ENCODE measurements at places on chromosomes 16 and 17.

- no peak for DNase-seq
These were observed 10.9 kb downstream of the NHERF1 start for GRCh38 chr17:74759243-74759801.

DNA sequence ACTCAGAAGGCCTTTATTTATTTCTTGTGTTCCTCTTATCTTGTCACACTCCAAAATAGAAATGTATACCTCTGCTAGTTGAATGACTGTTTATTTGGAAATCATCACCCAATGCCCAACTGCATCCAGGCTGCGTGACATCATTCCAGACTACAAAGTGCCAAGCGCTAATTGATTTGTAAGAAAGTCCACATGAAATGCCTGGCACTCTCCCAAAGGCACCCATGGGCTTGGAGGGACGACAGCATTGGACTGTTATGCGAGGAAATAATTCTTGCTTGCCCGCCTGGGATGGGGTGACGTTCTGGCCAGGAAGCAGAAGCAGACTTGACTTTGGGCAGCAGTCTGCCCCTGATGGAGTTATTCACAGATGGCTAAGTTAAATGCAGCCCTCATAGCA is 165.9 kb downstream of the CDH13 start:
- no peak for DNase-seq

DNA sequence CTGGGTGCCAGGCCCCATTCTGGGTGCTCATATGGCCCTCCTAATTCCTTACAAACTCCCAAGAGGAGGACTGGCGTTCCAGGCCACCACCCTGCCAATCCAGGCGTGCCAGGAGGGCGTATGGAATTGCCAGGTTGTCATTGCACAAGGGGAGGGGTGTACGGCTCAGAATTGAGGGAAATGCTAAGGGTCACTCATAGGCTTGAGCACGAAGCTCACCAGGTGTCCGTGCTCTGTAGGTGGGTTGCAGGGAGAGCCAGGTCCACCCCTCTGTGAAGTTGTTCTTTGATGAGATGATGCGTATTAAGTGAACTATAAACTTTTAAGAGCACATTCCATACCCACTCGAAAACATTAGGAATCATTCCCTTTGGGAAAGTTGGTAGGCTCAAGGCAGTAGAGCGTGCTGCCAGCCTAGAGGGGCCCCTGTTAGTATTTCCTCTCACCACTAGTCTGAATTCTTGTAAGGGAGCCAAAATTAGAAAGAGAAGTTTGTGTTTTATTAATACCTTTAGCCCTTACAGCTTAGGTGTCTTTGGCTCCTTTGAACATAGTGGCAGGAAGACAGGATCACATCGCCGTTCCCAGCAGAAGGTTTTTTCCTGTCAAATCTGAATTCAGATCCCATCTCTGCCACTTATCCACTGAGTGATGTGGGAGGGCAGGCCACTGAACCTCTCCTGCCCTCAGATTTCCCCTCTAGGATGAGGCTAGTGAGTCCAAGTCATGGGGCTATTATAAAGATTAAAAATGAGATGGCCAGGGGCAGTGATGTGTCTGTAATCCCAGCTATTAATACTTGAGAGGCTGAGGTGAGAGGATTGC is 38.7 kb upstream of the NFAT5 start:
- DNase-seq = no peak

GRCh38 chr17:47929218-47930000 is 12.0 kb upstream of the PNPO start:
- no peak for DNase-seq

DNA sequence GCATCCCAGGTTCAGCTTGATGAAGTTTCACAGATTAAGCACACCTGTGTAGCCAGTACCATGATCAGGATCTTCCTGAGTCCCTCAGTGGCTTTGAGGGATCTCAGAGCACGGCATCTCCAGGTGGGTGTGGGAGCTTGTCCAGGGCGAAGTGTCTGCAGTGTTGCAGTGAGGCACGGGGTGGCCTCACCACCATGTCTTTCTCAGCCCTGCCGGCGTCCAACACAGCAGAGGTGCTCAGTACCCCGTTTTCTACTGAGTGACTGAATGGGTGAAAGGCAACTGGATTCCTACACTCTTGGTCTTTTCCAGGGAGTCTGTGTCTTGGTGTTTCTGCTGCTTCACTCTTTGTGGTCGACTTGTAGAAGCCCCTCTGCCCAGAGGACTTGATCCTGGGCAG is 63.7 kb downstream of the MPRIP start:
- DNase-seq = no peak

DNA sequence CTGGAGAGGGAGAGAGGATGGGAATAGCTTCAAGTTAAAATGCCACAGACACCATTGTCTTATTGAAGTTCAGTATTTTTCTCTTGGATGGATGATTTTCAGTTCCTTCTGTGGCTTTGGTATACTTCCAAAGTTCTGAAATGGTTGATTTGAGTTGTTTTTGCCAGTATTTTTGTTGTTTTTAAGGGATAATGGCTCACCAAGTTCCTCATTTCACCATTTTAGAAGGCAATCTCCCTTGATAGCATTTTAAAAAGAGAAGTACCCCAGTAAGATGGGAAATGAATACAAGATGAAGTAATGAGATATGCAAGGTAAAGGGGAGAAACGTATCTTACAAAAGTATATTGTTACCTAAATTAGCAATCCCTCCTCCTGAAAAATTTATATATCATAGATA is 18.5 kb upstream of the SPDYE4 start:
- DNase-seq = no peak

- DNase-seq = no peak
These were observed 10.0 kb upstream of the MPRIP start for GRCh38 chr17:17032131-17032692.

DNA sequence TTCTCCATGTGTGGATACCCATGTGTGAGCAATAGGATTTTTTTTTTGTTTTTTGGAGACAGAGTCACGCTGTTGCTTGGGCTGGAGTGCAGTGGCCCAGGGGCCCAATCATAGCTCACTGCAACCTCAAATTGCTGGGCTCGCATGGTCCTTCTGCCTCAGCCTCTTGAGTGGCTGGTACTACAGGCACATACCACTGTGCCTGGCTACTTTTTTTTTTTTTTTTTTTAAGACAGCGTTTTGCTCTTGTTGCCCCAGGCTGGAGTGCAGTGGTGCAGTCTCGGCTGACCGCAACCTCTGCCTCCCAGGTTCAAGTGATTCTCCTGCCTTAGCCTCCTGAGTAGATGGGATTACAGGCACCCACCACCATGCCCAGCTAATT is 16.7 kb downstream of the MGRN1 start:
- no peak for DNase-seq

- no peak for DNase-seq
These were observed 8.6 kb upstream of the SKAP1 start for GRCh38 chr17:48438516-48439061.

GRCh38 chr17:47806026-47806912 is 15.3 kb downstream of the OSBPL7 start:
- no peak for DNase-seq

GRCh38 chr17:69428252-69428980 is 13.9 kb downstream of the MAP2K6 start:
- DNase-seq = no peak

DNA sequence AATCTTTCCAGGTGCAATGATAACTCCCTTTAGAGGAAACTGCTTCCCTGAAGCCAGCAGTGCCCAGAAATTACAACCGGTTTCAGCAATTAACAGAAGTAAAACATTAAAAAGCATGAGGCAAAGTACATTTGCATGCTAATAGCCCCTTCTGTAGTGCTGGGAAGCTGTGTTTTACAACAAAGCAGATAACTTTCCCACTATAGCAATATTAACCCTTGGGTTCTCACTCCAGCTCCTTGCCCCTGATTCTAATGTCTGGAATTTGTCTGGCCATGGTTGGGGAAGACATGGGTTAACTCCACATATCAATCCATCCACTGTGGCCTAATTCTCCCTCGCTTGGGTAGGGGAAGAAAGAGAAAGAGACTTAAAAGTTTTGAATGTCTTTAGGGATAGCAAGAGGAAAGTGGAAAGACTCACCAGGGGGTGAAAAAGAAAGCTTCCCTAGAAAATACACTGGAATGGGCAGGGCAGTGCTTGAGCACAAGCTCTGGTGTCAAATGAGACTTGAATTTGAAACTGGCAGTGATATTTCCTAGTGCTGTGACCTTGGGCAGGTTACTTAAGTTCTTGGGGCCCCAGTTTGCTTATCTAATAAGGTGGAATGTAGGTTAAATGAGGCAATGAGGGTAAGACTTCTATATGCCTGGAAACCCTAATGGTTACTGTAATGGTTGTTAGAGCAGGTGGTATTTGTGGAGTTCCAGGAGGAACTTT is 102.0 kb downstream of the SOX9 start:
- no peak for DNase-seq

DNA sequence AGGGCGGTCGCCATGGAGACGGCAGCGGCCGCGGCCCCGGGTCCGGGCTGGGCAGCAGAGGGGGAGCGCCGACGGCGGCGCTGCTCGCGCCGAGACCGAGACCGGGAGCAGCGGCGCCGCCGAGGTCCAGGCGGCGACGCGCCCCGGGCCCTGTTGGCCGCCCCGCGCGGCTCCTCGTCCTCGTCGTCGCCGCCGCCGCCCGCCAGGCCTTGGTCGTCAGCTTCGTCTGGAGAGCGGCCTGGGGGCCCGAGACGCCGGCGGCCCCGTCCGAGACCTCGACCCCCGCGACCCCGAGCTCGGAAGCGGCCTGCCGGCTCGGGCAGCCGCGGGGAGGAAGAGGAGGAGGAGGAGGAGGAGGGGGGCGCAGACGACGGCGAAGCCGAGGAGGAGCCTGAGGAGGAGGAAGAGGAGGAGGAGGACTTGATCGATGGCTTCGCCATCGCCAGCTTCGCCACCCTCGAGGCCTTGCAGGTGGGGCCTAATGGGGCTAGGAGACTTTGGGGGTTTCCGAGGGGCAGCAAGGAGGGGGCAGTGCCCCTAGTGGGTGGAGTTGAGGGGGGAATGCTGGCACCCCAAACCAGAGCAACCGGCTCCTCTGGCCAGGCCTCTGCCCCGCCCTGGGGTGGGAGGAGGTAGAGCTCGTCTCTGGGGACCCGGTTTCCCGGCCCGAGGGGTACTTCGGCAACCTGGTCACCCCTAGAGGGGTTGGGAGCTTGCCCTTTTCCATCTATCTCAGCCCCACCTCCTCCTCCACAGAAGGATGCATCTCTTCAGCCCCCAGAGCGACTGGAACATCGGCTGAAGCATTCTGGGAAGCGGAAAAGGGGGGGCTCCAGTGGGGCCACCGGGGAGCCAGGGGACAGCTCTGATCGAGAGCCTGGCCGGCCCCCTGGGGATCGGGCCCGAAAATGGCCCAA is 1.5 kb downstream of the FBRS start:
- DNase-seq = peak; percentile 31

GRCh38 chr17:5254903-5255521 is 20.4 kb upstream of the SCIMP start:
- DNase-seq = no peak

DNA sequence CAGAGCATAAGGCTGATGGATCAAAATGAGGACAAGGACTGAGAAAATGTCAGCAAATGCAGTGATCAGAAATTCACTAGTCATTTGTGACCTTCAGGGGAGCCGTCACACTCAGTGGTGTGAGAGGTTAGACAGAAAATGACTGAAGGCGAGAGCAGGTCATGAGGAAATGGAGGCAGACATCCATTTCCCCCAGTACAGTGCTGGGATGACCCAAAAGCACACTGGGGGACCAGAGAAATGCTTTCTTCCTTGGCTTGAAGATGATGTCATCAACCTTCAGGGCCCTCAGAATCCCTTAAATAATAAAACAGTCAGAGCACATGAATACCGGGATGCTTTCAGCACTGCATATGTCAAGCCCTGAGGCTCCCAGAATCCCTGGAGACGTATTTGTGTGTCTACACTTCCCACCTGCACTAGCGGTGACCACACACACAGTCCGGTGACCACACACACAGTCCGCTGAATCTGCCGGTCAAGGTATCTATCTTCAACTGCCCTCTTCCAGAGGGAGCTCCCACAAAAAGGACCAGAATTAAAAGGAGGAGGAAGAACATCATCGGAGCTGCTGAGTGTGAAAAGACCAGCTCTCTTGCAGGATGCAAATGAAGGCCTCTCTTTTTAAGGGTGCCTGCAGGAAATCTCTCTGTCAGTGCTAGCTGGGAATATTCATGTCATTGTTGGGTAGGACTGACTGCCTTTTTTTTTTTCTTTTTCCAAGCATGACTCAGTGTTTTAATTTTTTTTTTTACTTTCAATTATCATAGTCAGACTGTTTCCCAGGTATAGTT is 8.2 kb downstream of the UBE2O start:
- DNase-seq = no peak

DNA sequence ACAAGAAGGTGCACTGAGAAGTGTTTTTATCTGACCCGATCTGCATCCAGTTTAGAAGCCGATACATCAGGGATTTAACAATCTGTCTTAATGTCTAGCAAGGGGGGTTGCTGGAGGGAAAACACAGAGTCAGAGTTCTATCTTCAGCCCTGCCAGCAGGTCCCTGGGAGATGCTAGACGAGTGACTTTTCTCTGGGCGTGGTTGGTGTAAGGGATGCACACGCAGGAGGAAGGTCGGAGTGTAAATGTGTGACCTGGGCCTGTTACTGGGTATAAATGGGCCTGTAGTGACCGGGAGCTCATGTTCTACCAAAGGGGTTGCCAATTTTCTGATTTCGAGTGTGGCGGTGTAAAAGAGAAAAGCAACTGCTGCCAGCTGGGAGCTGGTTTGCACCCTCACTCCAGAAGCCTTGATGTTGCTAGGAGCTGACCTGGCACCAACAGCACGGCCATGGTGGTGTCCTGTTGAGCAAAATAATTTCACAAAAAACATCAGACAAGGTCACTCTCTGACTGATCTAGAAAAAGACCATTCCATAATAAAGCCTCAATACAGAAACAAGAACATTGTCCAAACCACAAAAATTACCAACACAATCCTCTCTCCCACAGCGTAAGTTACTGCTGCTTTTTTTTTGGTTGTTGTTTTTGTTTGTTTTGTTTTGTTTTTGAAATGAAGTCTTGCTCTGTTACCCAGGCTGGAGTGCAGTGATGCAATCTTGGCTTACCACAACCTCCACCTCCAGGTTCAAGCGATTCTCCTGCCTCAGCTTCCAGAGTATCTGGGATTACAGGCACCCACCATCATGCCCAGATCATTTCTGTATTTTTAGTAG is 1.3 kb upstream of the KCTD13 start:
- DNase-seq = no peak

DNA sequence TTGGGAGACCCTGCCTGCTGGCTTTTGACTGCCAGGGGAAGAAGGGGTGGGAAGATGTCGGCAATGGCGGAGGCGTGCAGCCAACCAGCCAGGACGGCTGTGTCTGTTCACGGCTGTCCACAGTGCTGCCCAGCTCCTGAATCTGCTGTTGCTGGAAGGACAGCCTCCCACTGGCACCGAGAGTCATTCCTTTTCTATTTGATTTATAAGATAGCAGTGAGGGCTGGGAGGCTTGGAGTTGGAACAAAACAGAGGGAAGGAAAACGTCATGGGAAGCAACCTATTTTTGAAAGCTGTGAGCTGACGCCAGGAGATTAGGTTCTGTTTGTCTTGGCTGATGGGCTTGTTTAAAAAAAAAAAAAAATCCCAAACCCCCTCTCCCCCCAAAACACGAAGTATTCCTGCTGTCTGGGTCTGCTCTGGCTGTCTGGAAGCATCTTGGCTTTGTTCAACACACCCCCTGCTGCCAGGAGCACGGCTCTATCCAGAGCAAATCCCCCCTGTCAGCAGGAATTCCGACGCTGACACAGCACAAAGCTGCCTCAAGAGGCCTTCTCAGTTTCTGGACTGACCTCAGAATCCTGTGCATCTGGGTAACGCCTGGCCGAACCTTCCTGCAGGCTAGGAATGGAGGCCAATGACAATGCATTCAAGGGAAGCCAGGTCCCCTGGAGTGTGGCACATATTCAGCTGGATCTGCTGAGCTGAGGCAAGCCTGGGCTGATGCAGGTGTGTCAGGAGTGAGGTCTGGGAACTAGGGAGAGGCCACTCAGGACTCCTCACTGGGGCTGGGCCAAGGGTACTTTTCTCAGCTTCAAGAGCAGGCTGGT is 41.0 kb upstream of the SREBF1 start:
- no peak for DNase-seq

Data from stimulated activated CD8-positive, alpha-beta memory T cell treated with anti-CD3 and anti-CD28 coated beads, Interleukin-15, amount 100 ng/mL, for 24 hours (primary cell).